SK-N-SH (cell line): ENCODE measurements at places on chromosomes 4 and X.

- DNase-seq, result no peak
Measured at GRCh38 chrX:11386001-11386523, 92.8 kb downstream of the AMELX start.

GRCh38 chr4:74624351-74625151, 169.8 kb downstream of the BTC start:
- no peak for DNase-seq

DNA sequence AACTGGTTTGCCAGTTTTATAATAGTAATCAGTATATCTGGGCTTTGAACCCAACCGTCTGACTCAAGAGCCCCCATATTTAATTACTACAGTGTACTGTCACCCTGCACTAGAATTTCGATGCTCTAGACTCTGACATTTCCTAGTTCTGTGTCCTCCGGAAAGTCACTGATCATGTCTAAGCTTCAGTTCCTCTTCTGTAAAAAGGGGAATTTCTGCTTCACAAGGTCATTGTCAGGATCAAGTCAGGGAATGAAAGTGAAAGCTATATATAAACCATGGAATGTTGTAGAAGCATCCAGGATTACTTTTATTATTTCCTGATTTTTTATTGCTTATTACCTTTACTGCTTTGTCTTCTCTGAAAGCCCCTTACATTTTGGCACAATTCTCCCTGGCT, 4.0 kb upstream of the KCNIP4 start:
- no peak for DNase-seq

DNA sequence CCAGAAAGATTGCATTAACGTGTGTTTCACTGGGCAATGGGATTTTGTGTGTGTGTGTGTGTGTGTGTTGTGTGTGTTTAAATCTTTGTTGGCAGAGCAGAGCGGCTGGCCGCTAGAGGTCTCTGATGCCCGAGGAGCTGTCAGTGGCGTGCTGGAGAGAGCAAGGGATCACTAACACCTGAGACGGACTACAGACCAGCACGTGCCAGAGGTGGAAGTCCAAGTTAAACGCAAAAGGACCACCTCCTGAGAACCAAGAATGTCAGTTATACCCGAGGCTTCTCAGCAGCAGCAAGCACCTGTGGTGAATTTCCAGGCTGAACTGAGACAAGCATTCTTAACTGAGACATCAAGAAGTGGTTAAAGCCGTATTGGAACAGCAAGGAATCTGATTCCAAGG, 9.0 kb upstream of the SLC25A14 start:
- peak; percentile 63 for DNase-seq

DNA sequence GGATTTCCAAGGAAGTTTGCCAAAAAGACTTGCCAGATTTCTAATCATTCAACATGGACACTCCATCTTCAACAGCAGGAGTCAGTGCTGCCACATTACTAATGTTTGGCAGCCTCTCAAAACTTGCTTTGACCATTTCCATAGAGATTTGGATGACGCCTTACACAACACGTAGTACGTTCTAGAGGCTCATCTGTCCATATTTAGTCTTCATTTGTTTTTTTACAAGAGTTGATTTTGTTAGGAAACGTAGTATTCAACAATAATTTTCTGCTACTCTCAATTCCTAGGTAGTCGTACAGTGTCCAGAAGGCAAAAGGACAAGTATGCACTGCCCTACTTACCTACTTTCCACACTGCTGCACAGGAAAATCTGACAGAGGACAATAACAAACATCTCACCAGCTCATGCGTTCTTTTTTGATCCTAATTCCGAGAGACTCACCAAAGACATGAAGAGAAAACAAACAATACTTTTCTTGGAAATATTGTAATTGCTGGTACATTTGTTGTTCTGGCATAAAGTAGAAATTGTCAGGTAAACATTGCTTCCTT, 117.3 kb downstream of the SNCA start:
- DNase-seq, result no peak

DNA sequence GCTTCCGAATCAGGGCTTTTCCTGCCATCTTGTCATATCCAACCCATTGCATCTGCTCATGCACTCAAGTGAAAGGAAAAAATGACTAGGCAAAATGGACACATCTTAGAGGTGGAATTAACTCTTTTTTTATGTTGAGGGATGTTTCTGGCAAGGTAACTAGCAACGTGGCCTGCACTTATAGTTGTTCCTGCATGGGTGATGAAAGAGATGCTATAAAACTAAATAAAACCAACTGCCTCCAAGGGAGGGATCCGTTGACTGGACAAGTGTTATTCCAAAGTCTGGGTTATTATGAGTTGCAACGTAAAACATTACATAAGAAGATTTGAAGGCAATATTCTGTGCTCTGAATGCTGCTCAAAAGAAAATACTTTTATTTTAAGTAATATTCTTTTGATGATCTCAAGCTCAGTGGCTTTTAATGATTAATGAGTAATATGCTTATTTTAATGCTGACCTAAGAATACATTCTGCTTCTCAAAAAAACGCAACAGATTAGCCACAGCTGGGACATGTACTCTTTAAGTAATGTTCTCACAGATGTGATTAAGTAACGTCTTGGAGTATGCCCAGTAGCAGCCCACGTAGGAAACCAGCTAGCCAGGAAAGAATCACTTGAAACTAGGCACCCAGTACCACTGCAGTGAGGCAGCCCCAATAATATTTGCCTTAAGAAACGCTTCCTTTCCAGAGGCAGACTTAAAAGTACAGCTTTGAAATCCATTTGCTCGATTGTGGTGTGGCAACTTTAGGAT, 27.4 kb downstream of the KLF3 start:
- DNase-seq, result no peak

DNA sequence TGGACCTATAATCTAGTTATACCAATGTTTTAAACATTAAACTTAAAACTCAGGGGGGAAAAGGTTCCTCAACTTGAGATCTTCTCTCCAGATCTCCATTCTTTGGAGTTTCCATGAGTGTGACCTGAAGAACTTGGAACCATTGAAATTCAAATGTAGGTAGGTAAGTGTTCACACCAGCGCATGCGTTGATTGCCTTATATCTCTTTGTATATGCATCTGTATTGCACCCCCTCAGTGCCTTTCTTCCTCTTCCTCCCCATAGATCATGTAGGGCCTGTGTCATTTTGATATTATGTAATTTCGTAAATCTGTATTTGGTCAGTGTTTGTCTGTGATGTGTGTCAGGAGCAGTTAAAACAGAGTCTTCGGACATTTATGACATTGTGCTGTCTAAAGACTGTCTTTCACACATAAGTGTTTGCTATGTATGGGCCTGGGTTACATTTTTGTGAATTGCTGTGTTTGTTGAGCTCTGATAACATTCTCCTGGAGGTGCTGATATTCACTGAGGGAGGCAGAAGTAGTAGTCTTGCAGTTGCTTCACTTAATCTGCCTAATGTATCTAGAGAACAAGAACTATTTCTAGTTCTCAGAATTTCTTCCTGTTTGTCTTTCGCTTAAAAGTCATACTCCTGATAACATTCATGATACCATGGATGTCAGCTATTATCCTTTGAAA, 126.3 kb downstream of the RAP1GDS1 start:
- no peak for DNase-seq

DNA sequence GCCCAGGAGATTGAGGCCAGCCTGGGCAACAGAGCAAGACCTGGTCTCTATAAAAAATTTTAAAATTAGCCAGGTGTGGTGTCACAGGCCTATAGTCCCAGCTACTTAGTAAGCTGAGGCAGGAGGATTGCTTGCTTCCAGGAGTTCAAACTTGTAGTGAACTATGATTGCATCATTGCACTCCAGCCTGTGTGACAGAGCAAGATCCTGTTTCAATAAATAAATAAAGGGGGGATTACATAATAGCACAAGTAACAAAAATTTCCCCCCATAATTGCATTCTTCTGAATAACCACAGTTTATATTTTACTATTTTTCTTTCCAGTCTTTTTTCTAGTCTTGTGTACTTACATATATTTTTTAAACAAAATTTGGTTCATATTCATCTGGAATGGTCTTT, 135.6 kb downstream of the CHIC2 start:
- DNase-seq, result no peak

DNA sequence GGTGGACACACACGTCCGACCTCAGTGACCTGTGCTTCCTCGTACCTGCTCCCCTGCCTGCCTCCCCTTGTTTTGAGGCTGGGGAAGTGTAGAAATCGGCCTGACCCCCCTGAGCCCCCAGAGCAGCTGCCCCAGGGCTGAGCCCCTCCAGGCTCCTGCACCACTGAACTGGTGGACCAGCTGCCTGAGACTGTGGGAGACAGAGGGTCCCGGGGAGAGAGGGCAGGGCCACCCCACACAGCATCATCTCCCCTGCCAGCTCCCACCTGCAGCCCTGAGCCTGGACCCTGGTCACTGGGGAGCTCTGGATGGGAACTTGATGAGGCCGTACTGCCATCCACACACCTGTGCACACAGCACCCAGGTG, 15.0 kb upstream of the NAT8L start:
- DNase-seq, result no peak

DNA sequence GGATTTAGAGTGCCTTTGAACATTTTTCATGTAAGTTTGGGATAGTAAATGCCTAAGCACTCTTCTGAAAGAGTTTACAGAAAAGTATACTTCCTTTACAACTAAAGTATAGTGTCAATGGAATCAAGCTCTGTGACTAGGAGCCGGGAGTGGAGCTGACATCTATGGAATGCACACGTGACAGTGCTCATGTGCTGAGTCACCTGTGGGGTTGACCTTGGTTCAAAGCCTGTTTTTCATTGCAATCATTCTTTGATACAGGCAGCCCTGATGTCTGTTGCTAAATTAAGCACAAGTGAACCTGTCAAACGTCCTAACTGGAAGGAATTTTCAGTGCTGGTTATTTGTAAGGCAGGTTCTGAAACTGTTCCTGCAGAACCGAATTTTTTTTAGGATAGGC, 82.5 kb downstream of the GPAT3 start:
- DNase-seq, result no peak

- DNase-seq, result no peak
Measured at GRCh38 chr4:3414421-3415279, 27.1 kb upstream of the HGFAC start.

DNA sequence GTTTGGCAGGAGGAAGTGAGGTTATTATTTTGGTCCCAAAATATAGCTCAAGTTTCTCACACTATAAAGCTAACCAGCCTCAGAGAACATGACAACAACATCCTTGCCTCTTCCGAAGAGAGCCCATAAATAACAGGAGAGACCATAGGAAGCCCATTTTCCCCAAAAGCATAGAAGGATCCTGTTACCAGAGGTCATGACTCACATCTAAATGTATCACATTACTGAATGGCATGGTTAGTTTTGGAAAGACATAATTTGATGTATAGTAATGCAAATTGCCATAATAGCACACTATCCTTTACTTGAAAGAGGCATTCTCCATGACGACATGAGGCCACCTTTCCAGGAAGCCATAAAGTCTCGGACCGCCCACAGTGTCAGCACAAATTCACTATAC, 238.8 kb upstream of the GRIA3 start:
- DNase-seq, result no peak

DNA sequence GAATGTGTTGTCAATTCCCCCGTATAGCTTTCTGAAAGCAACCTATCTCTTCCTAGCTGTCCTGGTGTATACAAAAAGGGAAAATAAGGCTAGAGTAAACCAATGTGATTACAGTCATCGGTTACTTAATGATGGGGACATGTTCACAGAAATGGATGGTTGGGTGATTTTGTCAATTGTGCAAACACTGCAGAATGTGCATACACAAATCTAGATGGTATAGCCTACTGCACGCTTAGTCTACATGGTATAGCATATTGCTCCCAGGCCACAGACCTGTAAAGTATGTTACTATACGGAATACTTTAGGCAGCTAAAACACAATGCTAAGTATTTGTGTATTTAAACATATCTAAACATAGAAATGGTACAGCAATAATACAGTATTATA, 5.1 kb downstream of the DTHD1 start:
- DNase-seq, result no peak

- peak; percentile 15 for DNase-seq
Measured at GRCh38 chrX:67545036-67545821, 1.4 kb downstream of the AR start.

DNA sequence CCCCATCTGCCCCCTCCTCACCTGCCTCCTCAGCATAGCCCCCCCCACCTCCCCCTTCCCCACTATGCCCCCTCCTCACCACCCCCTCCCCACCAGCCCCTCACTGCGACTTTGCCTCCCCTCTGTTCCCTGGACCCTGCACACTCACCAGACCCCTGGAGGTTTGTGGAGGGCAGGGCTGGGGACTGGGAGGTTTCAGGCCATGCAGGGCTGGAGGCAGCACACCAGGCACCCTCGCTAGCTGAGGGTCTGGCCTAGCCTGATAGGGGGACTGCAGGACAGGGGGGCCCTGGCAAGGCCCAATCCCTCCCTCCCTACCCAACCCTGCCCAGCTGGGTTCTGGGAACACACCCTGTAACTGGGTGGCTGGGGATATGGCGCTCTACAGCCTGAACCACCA, 28.0 kb downstream of the TACC3 start:
- DNase-seq, result no peak

GRCh38 chrX:148499638-148500422, 587 bp upstream of the AFF2 start:
- DNase-seq, result no peak

DNA sequence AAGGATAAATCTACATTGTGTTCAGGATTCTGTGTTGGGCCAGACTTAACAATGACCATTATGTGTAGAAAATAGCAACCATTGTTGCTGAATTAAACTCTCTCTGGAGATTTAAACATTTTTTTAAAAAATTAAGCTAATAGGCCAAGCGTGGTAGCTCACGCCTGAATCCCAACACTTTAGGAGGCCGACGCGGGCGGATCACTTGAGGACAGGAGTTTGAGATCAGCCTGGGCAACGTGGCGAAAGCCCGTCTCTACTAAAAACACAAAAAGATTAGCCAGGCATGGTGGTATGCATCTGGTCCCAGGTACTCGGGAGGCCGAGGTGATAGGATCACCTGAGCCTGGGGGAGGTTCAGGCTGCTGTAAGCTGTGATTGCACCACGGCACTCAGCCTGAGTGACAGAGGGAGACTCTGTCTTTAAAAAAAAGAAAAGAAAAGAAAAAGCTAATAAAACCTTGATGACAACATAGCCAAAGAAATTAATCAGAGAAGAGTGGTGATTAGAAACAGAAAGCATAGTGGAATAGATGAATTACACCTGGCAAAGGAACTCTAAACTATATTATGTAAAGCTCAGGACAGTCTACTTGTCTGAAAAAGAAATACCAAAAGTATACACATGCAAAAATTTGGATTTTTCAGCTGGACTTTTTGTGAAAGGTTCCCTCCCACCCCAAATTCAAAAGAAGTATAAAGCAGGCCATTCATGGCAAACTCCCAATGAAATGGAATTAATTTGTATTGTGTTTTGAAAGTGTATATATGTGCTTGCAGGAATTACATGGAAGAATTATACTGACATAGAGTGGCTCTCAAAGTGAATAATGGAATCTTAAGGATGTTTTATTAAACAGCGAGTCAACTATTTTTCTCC, 21.9 kb downstream of the PLS3 start:
- DNase-seq, result no peak

DNA sequence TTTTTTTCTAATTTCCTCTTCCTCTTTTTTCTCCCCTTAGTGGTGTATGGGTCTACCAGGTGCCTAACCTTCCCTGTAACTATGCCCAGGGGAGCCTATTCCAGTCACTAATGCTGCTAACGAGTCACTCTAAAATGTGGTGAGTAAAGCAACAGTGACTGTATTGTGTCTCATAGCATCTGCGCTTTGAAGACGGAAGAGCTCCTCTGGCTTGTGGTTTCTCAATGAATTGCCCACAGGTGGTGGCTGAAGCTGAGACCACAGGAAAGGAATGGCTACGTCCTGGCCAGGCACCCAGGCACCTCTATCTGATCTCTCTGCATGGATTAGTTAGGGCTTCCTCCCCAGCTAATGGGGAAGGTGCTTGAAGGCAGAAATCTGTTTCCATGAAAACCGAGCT, 763.5 kb upstream of the FRG1 start:
- no peak for DNase-seq
